ENCODE measurements at places on chromosomes 3 and 15. TPM values are rescaled to one million over a fixed set of nuclear protein-coding genes. Genes with fewer than 3 reads are reported as not detected.
A peak's percentile ranks its signal among the peaks of the same experiment; 100 is the strongest.

DNA sequence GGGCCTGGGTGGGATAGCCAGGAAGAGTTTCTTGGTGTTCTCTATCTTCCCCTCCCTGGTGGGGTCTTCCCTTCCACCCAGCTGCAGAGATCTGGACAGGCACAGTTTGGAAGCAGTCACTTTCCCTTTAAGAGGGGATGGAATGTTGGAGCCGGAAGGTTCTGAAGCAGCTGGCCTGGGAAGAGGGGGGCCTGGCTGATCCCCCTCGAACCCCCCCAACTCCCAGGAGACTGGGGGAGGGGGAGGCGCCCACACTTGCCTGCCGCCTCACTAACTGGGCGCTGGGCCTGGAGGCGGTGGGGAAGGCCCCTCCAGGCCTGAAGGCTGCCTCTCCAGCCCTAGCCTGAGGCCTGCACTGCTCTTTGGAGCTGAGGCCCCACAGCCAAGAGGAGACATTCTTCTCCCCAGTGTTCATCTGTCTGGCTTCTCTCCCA lies 1.4 kb downstream of the DVL3 start:
- peak; percentile 60 for DNase-seq

DNA sequence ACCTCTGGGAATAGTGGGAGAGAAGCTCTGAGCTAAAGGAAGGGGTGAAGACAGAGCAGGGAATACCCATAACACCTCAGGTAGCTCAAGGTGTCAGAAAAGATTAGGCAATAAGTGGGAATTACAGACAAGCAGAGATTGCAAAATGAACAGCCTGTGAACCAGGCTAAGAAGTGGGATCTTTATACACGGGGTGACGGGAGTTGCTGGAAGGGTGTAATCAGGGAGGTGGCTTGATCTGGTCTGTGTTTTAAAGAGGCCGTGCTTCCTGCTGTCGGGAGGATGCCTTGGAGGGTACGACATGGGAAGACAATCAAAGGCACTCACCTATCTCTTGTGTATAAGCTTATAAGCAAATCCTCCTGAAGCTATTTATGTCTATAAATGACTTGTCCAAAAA lies 216.3 kb downstream of the CLSTN2 start:
- DNase-seq: no peak

GRCh38 chr3:46932455-46933225 lies 43.9 kb downstream of the CCDC12 start:
- DNase-seq: no peak

GRCh38 chr3:56133423-56133822 lies 334.8 kb downstream of the ERC2 start:
- DNase-seq: peak; percentile 70

GRCh38 chr3:146817704-146818103 lies 212.6 kb upstream of the PLSCR5 start:
- DNase-seq: peak; percentile 16

- no peak for DNase-seq
Measured at GRCh38 chr15:66167854-66168253, 85.7 kb downstream of the MEGF11 start.

- DNase-seq: peak; percentile 35
Measured at GRCh38 chr3:156525808-156526207, 29.1 kb downstream of the SSR3 start.

The TNFSF10 gene
- 1.3 TPM for total RNA-seq

The FAM81A gene
- total RNA-seq: not detected

The THRB gene
- under 0.01 TPM for total RNA-seq

- peak; percentile 50 for DNase-seq
Measured at GRCh38 chr15:68112706-68113105, 58.6 kb downstream of the PIAS1 start.

- DNase-seq: no peak
Measured at GRCh38 chr3:47741925-47742324, 39.8 kb downstream of the SMARCC1 start.

The SPINT1 gene
- 0.56 TPM for total RNA-seq

DNA sequence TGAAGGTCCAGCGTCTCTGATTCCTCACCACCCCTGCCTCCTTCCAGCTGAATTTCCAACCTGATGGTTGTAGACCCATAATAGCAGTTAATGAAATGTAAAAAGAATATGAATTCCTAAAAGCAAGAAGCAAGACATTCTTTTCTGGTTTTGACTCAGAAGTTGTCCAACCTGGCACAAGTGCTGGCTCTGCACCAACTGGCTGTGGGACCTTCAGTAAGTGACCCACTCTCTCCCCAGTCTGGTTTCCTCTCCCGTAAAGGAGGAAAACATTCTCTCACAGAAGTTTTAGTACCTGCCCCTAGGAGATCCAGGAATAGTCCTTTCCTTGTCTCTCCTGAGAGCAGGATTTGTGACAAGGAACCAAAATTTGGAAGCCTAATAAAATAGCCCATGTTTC lies 236.9 kb upstream of the TRIM42 start:
- peak; percentile 15 for DNase-seq

The PLSCR5 gene
- not detected for total RNA-seq

GRCh38 chr3:79810581-79810980 lies 42.8 kb upstream of the ROBO1 start:
- DNase-seq: no peak

- no peak for DNase-seq
Measured at GRCh38 chr3:123015596-123015995, 12.0 kb downstream of the SEMA5B start.

The OR5K2 gene
- not detected for total RNA-seq

DNA sequence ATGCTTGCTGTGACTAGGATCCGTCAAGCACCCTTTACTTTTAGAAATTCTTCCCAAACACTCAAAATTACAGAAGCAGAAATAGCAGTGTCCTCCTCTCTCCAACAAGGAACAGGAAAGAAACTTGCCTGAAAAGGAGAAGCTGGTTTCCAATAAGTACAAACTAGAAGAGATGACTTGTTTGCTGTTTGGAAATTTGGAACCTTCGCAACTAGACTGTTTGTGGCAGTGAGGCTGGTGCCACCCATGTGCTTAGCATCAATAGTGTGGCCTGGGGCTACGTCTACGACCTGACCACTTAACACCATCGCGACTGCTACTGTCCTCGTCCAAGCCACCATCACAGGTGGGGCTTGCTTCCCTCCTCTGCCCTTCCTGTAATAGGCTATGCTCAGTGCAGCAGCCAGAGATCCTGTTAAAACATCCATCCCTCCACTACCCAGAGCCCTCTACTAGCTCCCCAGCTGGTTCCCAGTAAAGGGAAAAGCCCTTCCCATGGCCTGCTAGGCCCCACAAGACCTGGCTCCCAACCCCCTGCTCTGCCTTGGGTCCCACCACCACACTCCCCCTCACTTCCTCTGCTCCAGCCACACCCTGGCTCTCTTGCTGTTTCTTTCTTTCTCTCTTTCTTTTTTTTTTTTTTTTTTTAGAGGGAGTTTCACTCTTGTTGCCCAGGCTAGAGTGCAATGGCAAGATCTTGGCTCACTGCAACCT lies 52.6 kb upstream of the CCR2 start:
- DNase-seq: no peak

DNA sequence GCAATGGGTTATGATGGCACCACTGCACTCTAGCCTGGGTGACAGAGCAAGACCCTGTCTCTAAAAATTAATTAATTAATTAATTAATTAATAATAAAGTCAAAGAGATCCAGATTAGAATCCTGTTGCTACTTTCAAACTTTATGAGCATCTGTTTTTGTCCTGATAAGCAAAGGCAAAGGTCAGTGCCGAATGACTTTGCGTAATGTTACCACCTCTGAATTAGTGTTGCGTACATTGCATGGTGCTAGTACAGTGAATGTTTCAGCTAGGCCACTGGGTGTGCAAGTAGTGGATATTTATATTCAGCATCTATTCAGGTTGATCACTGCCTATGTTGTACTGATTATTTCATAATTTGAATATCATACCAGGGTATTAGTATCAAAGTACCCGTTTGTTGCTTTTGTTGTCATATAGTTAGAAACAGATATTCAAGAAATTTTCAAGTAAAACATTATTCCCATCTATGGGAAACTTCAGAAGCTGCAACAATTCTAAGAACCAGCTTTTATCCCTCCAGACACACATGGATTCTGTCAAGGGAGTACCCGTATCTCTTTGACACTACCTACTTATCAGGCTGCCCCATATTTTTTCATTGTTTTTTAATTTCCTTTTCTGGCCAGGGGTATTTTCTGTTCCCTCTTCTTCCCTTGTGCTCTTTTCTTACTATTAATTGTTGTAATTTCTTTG lies 127.1 kb upstream of the GRM7 start:
- no peak for DNase-seq

GRCh38 chr15:50854601-50855490 lies 53.6 kb upstream of the AP4E1 start:
- DNase-seq: peak; percentile 11

- DNase-seq: no peak
Measured at GRCh38 chr3:24225385-24225950, 269.2 kb downstream of the THRB start.

DNA sequence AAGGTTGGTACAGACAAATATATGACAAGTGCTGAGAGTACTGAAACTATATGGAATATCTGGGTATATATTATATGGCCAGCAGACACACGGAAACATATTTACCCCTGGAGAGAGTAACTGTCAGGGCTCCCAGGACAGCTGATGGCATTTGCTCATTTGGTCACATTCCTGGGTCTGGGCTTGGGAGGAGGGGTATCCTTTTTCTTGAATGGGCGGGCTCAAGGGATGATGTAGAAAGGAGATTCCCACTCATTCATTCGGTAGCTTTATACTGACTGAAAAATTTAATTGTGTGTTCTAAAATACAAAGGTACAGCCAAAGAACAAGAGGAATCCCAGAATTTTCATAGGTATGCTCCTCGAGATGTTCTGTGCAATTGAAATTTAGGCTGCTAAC lies 131.0 kb downstream of the KCNAB1 start:
- no peak for DNase-seq

The FSIP1 gene
- 0.18 TPM for total RNA-seq

DNA sequence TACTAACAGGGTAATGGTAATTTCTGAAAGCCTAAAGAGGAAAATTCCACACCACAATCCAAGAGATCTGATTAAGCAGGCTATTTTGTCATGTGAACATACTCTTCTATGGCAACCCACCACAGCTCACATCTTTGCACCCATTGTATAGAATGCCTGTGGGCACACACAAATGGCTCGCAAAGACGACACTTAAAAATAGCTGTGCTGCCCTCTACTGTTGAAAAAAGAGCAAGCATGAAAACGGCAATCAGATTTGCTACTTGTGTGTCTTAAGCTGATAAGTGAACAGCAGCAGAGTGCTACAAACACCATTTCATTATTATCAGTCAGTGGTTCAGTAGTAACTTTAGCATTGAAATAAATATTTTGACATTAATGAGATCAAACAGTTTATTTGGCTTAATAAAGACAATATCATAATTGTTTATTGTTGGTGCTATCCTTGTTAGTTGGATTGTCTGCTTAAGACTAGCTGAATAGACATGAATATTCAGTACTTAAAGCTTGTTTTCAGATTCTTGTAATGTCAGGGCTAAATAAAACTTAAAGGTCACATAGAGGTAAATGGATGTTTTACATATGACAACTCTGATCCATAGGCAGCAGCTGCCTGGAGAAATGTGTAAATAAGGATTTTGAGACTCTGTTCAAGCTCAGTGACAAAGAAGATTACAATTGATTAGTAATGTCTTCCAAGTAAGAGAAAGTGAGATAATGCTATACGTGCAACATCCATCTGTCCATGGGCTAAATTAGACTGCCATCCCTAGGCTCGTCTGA lies 199.1 kb downstream of the LRRN1 start:
- DNase-seq: no peak
